ENCODE measurements at places on chromosomes 5 and 9.

DNA sequence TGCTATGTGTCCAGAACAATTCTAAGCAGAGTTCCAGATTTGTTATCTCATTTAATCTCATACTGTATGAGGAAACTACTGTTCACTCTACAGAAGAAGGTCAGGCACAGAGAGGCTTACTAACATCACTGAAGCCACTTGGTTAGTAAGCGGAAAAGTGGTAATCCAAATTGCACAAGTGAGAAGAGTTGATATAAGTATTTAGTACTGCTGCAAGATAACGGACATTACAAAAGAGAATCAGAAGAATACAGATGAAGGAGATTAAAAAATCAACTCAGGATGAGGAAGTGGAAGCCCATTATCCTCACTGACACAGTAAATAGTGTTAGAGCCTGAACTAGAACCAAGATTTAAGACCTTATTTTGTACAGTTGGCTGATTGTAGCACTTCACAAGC is 22.3 kb upstream of the TLR4 start:
- no peak for DNase-seq

DNA sequence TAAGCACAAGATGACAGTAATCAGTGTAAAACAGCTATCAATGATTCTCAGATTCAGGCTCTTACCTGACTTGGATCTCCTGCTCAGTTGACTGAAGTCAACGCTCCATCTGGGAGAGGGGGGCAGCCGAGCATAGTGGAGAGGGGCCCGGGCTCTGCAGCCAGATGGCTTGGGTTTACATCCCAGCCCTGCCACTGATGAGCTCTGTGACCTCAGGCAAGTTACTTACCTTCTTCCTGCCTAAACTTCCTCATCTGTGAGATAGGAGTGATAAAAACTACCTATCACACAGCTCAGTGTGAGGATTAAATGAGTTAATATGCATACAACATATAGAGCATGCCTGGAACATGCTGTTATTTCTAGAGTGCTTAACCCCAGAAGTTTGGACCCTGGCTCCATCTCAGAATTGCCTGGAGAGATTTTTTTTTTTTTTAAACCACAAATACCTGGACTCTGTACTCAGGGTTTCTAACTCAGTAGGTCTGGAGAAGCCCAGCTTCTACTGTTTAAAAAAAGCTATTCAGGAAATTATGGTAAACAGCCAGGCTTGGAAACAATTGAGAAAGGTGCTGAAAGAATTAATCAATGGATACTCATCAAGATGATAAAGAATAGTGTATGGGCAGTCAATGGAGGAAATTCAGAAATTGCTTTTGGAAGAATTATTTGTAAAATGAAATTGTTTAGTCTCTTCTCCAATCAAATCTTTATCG is 72.2 kb downstream of the ANKRD55 start:
- DNase-seq: no peak

GRCh38 chr5:7576023-7576715 is 180.2 kb downstream of the ADCY2 start:
- no peak for DNase-seq

GRCh38 chr9:135249711-135250110 is 162.2 kb downstream of the OLFM1 start:
- no peak for DNase-seq

- no peak for DNase-seq
Measured at GRCh38 chr9:124005029-124005771, 6.4 kb upstream of the LHX2 start.

DNA sequence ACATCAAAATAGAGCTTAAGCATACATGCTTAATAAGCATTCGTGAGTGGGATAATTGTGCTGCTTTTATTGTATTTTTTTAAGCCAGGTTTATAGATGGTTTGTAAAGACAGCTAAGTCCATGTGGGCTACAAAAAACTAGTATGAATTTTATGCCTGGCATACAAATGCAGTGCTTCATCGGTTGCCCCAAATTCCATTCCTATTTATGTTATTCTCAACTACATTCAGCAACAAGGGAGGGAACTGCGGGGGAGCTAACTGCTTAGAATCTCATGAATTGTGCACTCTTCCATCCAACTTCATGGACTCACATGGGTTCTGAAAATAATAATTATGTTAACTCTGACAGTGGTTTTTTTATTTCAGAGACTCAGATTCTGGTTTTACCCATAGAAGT is 199.2 kb downstream of the FAM170A start:
- DNase-seq: no peak

DNA sequence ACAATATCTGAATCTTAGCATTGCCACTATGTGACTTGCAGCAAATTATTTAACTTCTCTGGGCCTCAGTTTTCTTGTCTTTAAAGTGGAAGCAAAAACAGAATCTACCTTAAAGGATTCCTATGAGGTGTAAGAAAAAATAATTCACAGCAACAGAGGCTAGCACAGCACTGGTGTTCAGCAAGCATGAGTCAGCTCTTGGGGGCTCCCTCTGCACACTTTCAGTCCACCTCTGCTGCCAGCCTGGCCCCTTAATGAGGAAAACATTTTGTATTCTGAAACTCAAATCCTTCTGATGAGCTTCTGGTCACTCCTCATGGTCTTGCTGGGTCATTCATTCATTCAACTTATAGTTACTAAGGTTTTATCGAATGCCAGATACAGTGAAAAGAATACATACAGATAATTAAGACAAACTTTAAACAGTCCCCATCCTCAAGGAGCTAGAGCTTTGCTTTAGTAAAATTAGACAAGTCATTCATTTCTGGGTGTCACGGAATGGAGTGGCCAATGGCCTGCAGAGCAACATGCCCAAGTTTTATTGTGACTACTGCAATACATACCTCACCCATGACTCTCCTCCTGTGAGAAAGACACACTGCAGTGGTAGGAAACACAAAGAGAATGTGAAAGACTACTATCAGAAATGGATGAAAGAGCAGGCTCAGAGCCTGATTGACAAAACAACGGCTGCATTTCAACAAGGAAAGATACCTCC is 26.8 kb upstream of the IQGAP2 start:
- DNase-seq: no peak

- no peak for DNase-seq
Measured at GRCh38 chr9:113868501-113868900, 7.6 kb upstream of the ZNF618 start.

DNA sequence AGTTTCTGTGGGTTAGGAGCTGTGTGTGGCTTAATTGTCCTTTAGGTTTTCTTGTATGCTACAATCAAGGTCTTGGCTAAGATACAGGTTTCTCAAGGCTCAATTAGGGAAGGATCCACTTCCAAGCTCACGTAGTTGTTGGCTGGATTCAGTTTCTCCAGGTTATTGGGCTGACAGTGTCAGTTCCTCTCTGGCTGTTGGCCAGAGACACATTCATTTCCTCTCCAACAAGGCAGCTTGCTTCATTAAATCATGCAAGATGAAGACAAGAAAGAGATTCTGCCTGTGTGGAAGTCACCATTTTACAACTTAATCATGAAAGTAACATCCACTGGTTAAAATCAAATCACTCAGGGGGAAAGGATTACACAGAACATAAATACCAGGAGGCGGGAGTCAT is 275.7 kb upstream of the KIF2A start:
- no peak for DNase-seq

DNA sequence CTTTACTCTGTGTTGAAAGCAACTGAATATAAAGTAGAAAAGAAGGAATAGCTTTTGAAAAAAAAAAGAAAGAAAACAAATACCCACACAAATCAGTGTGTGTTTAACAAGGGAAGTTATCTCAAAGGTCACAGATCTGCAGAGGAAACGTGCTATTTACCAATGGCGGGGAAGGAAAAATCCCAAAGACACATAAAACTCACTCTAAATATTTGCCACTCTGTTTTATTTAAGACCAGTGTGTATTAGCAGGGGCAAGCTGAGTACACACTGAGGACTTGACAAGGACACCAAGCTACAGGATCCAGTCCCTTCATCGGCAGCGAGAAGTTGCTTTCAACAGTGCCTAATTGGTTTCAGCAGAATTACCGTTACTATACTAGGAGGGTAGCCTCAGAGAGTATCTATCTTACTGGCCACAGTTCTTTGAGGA is 252.5 kb downstream of the DEPDC1B start:
- no peak for DNase-seq

- peak; percentile 61 for DNase-seq
Measured at GRCh38 chr9:113677057-113677456, 199.1 kb upstream of the ZNF618 start.

DNA sequence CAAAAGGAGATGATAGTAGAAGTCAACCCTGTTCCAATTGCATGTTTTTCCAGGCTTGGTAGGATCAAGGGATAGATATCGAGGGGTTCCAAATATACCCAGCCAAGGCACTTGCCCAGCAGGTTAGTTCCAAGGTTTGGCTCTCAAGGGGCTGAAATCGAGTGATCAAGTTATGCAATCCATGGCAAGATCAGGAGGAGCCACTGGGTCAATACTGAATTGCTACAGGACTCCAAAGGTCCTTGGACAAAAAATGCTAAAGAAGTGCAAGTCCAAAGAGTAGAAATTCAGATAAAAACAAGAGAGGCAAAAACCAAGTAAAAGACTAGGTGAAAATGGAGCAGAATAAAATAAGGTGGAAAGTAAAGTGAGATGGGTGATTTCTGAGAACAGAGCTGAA is 179.1 kb upstream of the RFX3 start:
- no peak for DNase-seq
